ENCODE measurements at places on chromosomes 3 and 15.
A peak's percentile ranks its signal among the peaks of the same experiment; 100 is the strongest.

DNA sequence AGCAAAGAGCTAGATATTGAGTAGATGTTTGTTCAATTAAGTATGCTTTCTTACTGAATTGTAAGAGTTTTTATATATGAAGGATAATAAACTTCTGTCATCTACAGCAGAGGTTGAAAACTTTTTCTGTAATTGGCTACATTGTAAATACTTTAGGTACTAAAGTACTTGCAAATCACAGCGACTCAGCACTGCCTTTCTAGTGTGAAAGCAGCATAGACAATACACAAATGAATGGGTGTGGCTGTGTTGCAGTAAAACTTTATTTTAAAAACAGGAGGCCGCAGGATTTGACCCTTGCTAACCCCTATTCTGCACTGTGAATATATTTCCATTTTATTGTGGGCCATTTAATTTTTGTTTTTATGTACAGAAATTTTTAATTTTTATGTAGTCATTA lies 104.3 kb upstream of the TMC3 start:
- no peak for DNase-seq

DNA sequence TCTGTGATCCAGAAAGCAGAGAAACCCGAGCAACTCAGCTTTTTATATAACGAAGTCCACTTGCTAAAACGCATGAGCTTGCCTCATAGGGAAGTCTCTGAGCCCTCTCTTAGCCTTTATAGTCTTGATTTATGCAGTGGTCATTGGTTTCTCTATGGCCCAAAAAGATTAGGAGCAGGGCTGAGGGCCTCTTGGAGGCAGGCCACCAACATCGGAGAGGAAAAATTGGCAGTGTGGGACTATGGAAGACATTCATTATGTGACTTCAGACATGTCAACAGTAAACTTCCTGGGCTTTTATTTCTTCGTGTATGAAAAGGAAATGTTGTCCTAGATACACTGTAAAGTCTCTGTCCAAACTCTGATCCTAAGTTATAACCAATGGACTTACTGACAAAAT lies 13.5 kb downstream of the RAB8B start:
- no peak for DNase-seq

DNA sequence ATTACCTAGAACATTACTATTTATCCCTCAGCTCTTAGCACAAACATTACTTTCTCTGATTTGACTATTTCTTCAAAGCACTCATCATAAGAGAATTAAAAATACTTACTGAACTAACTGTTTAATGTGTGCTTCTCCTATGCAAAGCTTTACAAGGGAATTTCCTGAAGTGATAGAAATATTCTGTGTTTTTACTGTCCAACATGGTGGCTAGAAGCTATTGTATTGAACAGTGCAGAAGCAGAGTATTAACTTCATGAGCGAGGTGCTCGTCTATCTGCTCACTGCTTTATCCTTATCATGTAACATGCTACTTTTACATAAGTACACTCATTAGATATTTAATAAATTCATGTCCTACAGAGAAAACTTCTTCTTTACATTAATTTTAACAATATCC lies 239.1 kb downstream of the ISL2 start:
- DNase-seq: no peak

DNA sequence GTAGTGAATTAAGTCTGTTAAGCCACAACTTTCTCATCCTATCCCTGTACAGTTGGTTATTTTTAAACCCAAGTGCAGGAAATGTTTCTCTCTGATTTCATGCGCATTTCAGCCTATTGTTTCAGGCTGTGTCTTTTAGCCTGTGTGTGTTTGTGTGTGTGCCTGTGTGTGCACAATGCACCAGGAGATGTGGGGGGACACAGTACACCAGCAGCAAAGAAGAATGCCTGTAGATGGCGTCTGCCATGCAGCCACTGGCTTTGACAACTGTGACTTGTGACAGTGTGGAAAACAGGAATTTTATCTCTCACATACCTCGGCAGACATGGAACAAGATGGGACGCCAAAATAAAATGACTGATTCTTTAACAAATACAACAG lies 43.6 kb upstream of the PLXNA1 start:
- no peak for DNase-seq

DNA sequence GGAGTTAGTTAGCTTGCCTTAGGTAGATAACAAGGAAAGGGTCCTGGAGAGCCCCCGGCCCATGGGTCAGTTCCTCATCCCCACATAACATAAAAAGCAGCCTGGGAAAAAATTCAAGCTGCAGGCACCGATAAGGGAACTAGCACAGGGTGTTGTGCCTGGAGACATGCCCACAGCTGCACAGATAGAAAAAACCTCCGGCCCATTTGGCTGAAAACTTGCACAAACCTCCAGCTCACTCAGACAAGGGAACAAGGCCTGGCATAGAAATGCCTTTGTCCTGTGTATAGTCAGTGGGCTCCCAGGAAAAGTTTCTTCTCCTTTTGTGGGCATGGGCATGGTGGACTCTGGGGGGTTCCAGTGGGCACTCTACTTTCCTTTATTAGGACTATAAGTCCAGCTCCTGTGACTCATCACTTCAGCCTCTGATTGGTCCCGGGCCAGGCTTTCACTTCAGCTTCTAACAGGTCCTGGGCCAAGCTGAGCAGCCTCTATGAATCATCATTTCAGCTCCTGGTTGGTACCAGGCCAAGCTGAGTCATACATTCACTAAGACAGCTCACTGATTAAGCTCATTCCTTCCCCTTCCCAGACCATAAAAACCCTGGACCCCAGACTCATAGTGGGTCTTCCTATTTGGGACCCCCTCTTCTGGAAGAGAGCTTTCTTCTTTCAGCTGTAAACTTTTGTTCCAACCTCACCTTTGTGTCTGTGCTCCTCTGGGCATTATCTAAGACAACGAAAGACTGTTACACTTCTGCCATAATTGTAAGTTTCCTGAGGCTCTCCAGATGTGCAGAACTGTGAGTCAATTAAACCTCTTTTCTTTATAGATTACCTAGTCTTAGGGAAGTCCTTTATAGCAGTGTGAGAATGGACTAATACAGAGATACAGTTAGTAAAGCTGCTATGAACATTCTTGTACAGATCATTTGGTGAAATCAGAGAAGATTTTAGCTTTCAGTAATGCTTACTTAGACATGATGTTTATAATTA lies 348.0 kb upstream of the DPPA4 start:
- DNase-seq: no peak

DNA sequence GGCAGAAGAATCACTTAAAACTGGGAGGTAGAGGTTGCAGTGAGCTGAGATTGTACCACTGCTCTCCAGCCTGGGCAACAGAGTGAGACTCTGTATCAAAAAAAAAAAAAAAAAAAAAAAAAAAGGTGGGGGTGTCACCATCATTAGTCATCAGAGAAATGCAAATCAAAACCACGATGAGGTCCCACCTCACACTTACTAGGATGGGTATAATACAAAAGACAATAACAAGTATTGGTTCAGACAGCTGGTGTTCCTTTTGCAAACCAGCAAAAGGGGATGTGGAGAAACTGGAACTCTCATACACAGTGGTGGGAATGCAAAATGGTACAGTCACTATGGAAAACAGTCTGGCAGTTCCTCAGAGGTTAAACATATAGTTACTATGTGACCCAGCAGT lies 78.7 kb upstream of the TSC22D2 start:
- no peak for DNase-seq

DNA sequence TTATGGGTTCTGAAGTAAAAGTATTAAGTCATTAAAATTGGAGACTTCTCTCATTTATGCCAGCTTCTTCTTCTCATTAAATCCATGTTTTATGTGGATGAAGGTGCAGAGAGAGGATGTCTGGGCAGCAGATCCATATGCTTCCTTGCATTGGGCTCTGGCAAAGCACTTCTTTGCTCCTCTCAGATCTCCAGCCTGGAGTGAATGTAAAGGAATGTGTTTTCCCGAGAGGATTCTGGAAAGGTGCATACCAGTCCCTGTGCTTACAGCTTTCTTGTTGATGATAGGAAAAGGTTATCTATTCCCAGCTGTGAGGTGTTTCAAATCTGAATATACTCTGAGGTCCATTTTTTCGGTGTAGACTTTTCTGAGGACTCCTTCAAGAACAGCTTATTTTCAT lies 79.9 kb upstream of the PEX5L start:
- DNase-seq: no peak

GRCh38 chr15:57761562-57761961 lies 55.0 kb downstream of the POLR2M start:
- DNase-seq: no peak

GRCh38 chr15:50066202-50066601 lies 52.8 kb downstream of the ATP8B4 start:
- no peak for DNase-seq

GRCh38 chr15:75030023-75030413 lies 6.6 kb downstream of the PPCDC start:
- no peak for DNase-seq

DNA sequence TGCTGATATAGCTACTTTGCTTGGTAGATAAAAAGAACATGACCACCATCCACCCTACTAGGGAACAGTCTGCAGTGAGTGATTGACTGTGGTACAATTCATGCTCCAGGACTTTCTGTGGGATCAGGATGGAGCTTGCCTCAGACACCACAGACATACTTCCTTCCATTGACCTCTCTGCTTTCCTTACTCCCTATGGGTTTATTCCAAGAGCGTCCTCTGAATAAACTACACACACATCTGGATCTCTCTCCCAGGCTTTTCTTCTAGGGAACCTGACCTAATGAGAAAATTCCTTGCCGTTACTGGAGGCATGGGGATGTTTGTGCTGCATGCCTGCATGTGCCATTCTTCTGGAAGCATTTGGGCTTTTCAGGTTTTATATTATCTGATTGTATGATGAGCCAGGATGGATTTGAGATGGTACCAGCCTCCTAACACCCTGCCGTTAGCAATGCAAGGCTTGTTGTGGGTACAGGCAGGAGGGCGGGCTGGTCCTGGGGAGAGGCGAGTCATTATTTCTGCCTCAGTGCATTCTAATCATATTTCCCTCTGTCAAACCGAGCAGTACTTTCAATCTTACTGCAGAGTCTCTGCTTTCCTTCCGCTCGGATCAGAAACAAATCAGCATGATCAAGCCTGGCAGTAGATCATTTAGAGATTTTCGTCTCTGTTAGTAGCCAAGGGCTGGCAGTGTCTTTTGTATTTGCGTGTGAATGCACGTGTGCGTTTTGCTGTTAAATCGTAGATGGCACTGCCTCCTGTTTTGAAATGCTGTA lies 279.2 kb downstream of the PDCD6IP start:
- DNase-seq: no peak

- DNase-seq: peak; percentile 14
These were observed 43.6 kb downstream of the RLBP1 start for GRCh38 chr15:89177633-89178306.

- no peak for DNase-seq
These were observed 17.5 kb downstream of the CCR4 start for GRCh38 chr3:32968920-32969389.

GRCh38 chr15:42121021-42121420 lies 26.7 kb upstream of the PLA2G4D start:
- DNase-seq: no peak

- no peak for DNase-seq
These were observed 33.0 kb downstream of the PTPRG start for GRCh38 chr3:61594144-61594963.

GRCh38 chr15:78397382-78397781 lies 40.6 kb upstream of the IREB2 start:
- DNase-seq: no peak

DNA sequence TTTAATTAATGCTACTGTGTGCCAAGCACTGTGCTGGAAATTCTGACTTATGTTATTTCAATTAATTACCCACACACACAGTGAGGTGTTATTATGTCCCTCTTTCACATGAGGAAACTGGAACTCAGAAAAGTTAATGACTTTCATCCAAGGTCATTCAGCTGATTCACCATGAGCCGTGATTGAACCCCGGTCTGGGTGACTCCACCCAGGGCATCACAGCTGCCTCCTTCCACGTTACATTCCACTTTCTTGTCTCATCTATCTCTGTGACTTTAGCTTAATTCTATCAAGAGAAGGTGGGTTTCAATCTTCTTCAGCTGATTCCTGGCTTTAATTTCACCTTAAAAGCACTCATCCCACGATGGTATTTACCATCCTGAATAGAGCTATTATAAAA lies 16.3 kb downstream of the SRGAP3 start:
- DNase-seq: no peak

DNA sequence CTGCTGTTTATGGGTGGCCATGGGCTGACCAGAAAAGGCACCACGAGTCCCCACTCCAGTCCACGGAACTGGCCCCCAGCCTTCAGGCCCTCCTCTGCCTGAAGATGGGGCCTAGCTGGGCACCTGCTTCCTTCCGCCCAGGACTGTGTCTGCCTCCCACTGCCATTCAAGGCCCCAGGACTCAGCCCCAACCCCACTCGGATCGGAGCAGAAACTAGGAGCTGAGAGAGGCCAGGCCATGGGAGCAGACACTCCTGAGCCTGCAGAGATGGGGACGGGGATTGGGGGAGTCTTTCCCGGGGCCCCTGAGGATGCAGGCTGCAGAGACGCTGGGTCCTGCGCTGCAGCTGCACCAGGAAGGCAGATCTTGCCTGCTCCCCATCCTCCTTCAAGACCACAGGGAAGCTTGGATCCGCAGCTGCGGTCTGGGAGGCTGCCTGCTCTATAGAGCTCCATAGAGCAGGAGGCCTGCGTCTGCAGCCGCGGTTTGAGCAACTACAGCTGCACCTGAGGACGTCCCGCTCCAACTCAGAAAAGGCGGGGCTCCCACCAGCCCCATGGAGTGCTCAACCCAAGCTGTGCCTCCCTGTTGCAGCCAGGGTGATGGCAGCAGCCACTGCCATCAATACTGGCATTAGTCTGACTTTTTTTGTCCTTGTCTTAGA lies 383.9 kb upstream of the TMCO5A start:
- no peak for DNase-seq

GRCh38 chr3:48709051-48709461 lies 8.0 kb downstream of the IP6K2 start:
- no peak for DNase-seq

GRCh38 chr3:114086356-114086755 lies 29.8 kb downstream of the QTRT2 start:
- no peak for DNase-seq

GRCh38 chr15:46278486-46279090 lies 643.8 kb downstream of the SQOR start:
- DNase-seq: no peak

GRCh38 chr3:15557511-15557946 lies 36.0 kb upstream of the COLQ start:
- DNase-seq: peak; percentile 12

GRCh38 chr3:159029306-159030026 lies 227.6 kb downstream of the MFSD1 start:
- DNase-seq: no peak

GRCh38 chr3:23949784-23950183 lies 4.7 kb downstream of the NR1D2 start:
- DNase-seq: no peak

GRCh38 chr3:463252-464192 lies 267.0 kb downstream of the CHL1 start:
- DNase-seq: no peak

- no peak for DNase-seq
These were observed 2.6 kb upstream of the LYSMD4 start for GRCh38 chr15:99735868-99736267.

- DNase-seq: no peak
These were observed 10.6 kb upstream of the ATP2B2 start for GRCh38 chr3:10515884-10516495.

- DNase-seq: no peak
These were observed 613 bp downstream of the SEC13 start for GRCh38 chr3:10320320-10320677.

- DNase-seq: no peak
These were observed 64.2 kb upstream of the CMSS1 start for GRCh38 chr3:99753268-99753975.

- no peak for DNase-seq
These were observed 672 bp downstream of the NEDD4 start for GRCh38 chr15:55992769-55993110.
